ENCODE measurements at places on chromosomes 16 and 17.

GRCh38 chr17:66313995-66314659 lies 11.7 kb downstream of the PRKCA start:
- no peak for DNase-seq

DNA sequence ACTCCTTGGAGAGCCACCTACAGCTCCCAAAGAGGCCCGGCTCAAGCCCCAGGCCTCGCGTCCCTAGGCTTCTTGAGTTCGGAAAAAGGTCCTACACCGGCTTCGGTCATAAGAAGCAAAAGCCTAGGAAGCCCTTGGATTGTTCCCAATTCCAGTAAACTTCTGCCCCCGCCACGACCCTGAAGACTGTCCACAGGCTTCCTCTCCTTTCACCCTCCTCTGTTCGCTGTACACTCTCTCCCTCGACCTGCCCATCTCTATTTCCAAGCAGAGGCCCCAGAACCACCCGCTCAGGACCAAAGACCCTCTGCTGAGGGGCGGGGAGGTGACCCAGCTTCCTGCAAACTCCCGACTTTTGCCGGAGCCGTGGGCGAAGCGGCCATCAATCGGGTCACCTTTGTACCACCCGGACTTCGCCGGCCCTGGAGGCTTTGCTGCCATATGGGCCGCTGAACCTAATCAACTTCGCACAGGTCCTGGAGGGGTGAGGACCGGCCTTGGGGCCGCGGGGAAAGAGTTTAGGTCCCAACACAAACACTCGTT lies 2.7 kb downstream of the HOXB2 start:
- DNase-seq = no peak

- DNase-seq = no peak
Observed at GRCh38 chr17:15269780-15270089, 4.6 kb upstream of the PMP22 start.

- no peak for DNase-seq
Observed at GRCh38 chr17:6867849-6868248, 36.3 kb upstream of the TEKT1 start.

GRCh38 chr16:69860233-69861231 lies 90.6 kb upstream of the CLEC18A start:
- DNase-seq = no peak

DNA sequence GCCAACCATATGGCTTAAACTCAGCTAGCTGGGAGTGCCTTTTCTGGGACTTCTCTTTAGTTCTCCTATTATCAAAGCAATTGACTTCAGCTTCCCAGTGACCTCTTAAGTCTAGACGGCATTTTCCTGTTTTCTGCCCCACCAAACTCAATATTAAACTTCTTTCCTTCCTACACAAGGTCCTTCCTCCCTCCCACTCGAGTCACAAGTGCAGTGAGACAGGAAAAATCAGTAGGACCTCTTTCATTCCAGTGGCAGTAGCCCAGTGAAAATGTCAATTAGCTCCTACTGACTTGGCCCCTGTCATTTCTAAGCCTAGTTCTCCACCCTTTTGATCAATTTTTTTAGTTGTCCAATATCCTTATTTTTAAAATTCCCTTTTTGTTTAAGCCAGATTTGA lies 9.6 kb upstream of the NACA2 start:
- DNase-seq = no peak

GRCh38 chr16:2500430-2500917 lies 13.3 kb upstream of the ATP6V0C start:
- no peak for DNase-seq

- DNase-seq = no peak
Observed at GRCh38 chr17:27810211-27810901, 10.0 kb upstream of the NOS2 start.
